ENCODE measurements at places on chromosomes 5 and 9. TPM values are rescaled to one million over a fixed set of nuclear protein-coding genes. Genes with fewer than 3 reads are reported as not detected.

SHOC1 gene
- total RNA-seq, result 0.09 TPM

PCAT7 gene
- total RNA-seq, result 0.30 TPM

SLC45A2 gene
- not detected for total RNA-seq

LRRTM2 gene
- total RNA-seq, result 0.89 TPM

PRR16 gene
- total RNA-seq, result 1.8 TPM

ZNF483 gene
- 1.2 TPM for total RNA-seq
